Activated CD4-positive, alpha-beta memory T cell treated with anti-CD3 and anti-CD28 coated beads, Interleukin-2, amount 10 ng/mL, durations not matched to agents 7 days and 5 days (primary cell): ENCODE measurements at places on chromosomes 3 and 15. TPM values are rescaled to one million over a fixed set of nuclear protein-coding genes. Genes with fewer than 3 reads are reported as not detected.
A peak's percentile ranks its signal among the peaks of the same experiment; 100 is the strongest.

- peaks cover 6% of the 10 kb centered on the region for H3K4me1 ChIP-seq
- H3K36me3 ChIP-seq = no peaks in the 10 kb centered on the region
- DNase-seq = no peak
- peaks cover 1% of the 10 kb centered on the region for H3K27me3 ChIP-seq
- no peak overlapping the region for H3K4me3 ChIP-seq
These were observed 20.1 kb downstream of the OSBPL10 start for GRCh38 chr3:31960793-31961431.

The LOXL1 gene
- total RNA-seq = 10.9 TPM

GRCh38 chr15:66638377-66638776 is 63.7 kb upstream of the SMAD6 start:
- peak; percentile 62 for DNase-seq
- H3K27me3 ChIP-seq = no peaks in the 10 kb centered on the region
- peaks cover 23% of the 10 kb centered on the region for H3K4me1 ChIP-seq

DNA sequence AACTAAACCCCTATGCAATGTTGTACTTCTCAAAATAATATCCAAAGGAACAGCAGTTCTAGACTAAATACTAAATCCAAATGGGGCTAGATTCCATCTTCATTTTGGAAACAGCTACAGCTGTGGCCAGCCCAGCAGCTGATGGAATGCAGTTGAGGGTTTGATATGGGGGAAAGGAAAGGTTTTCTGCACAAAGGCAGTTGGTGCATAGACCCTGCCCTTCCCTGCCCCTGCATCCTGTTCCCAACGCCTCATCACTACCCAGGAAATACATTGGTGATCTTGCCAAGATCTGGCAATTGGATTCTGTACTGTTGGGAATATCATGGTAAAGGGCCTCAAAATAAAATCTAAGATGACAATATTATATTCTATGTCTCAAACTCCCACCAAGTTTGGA is 43.9 kb downstream of the DTWD1 start:
- H3K27me3 ChIP-seq = peaks cover 23% of the 10 kb centered on the region
- H3K27ac ChIP-seq = no peak overlapping the region
- DNase-seq = no peak
- no peaks in the 10 kb centered on the region for H3K36me3 ChIP-seq
- no peaks in the 10 kb centered on the region for H3K4me1 ChIP-seq

DNA sequence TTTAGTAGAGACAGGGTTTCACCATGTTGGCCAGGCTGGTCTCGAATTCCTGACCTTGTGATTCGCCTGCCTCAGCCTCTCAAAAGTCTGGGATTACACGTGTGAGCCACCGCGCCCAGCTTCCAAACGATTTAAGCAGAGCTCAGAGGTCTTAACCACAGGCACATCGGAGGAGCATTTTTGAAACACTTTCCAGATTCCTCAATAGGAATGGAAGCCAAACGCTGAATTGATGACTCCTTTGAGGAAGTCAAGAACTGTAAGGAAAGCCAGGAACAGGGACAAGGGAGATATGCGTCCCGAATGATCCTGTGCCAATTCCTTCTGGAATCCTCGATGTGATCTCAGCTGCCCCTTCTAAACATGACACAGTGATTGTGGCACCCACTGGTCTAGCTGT is 40.0 kb downstream of the TRH start:
- H3K27me3 ChIP-seq = peaks cover 6% of the 10 kb centered on the region
- no peaks in the 10 kb centered on the region for H3K4me1 ChIP-seq
- no peak for DNase-seq
- H3K27ac ChIP-seq = no peak overlapping the region
- H3K4me3 ChIP-seq = no peak overlapping the region

The MKRN2OS gene
- total RNA-seq = not detected

DNA sequence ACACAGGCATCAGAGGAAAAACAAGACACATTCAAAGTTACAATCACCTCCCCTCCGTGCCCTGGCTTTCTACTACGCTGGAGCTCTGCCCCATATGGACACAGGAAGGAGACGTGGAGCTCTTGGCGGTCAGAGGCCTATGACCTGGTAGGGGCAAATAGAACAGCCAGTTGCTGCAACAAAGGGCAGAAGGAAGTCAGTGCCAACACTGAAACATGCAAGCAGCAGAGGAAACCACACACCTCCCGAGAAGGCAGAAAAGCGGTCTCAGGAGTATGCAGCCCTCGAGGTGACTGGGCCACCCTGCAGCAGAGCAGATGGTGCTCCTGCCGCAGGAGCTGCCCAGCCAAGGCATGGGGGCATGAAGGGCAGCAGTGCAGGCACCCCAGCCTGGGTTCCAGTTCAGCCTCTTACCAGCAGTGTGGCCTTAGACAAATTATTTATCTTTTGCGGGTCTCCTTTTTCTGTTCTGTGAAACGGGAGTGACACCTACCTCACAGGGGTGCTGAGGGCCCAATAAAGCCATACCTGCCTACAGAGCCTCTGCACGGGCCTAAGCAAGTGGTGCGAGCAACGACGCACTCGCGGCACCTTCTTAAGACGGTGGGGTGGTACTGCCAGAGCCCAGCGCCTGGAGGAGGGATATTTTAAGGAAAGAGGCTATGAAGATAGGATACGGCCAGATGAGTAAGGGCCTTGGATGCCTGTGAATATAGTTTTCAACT is 8.6 kb downstream of the ZXDC start:
- peaks cover 42% of the 10 kb centered on the region for H3K4me1 ChIP-seq
- H3K27me3 ChIP-seq = no peaks in the 10 kb centered on the region
- peaks cover 67% of the 10 kb centered on the region for H3K36me3 ChIP-seq
- H3K27ac ChIP-seq = peak overlapping the region; percentile 18
- H3K4me3 ChIP-seq = no peak overlapping the region
- DNase-seq = no peak
